ENCODE measurements at places on chromosomes 6 and 20. TPM values are rescaled to one million over a fixed set of nuclear protein-coding genes. Genes with fewer than 3 reads are reported as not detected.

SSTR4 gene
- not detected for polyA plus RNA-seq

UBE2V1 gene
- 132 TPM for polyA plus RNA-seq

IMPG1 gene
- polyA plus RNA-seq: not detected

DNA sequence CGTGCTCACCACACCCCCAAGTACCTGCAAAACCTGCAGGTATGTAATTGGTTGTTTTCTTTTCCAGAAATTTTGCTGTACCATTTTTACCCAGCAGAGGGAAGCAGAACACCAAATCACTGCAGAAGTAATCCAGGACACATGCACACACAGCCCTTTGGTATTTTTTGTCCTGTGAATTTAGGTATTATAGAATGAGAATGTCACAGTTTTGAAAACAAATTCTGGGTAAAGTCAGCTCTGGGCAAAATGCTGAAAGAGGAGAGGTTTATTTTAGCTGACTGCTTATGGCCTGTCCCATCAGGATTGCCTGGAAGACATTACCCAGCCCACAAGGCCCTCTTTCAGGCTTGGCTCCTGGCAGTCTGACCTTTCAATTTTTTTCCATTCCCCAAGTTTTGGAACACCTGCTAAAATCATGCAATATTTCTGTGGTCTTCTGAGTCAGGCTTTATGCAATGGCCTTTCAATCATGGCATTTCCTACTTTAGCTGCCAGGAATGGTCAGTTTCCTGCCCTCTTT is 3.5 kb upstream of the EFHC1 start:
- no peak overlapping the region for H3K27ac ChIP-seq
- no peaks in the 10 kb centered on the region for H3K27me3 ChIP-seq
- no peaks in the 10 kb centered on the region for H3K36me3 ChIP-seq
- peaks cover 51% of the 10 kb centered on the region for H3K4me1 ChIP-seq
- no peak overlapping the region for H3K4me3 ChIP-seq

DNA sequence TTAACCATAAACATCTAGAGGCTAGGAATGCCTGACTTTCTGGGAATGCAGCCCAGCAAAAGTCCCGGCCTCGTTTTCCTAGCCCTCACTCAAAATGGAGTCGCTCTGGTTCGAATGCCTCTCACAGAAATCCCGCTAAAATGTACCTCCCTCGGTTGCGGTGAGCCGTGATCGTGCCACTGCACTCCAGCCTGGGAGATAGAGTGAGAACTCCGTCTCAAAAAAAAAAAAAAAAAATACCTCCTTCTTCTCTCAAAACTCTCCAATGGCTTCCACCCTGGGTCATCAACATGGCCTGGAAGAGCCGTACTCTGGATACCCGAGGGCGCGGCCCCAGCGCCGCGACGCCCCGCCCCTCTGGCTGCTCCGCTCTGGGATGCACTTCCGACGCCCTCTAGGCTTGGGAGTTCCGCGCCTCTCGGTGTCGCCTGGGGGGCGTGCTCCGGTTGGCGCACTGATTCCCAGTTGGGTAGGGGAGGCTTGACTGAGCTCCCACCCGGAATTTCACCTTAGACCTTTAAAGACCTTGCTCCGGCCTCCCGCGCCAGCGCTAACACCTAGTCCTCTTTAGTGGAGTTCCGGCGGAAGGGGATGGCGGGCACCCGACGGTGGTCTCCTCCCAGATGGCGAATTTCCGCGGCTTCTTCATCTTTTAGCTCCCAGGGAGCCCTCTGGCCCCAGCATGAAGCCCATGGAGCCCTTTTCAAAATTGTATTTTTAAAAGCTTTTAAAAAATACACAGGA is 12.3 kb downstream of the HMGN4 start:
- peak overlapping the region; percentile 62 for H3K27ac ChIP-seq
- DNase-seq: peak; percentile 88
- H3K36me3 ChIP-seq: peaks cover 10% of the 10 kb centered on the region
- H3K4me1 ChIP-seq: peaks cover 24% of the 10 kb centered on the region
- peak overlapping the region; percentile 81 for H3K4me3 ChIP-seq

Measured in HepG2 (cell line).